ENCODE measurements at places on chromosomes 12 and 14.
A peak's percentile ranks its signal among the peaks of the same experiment; 100 is the strongest.

DNA sequence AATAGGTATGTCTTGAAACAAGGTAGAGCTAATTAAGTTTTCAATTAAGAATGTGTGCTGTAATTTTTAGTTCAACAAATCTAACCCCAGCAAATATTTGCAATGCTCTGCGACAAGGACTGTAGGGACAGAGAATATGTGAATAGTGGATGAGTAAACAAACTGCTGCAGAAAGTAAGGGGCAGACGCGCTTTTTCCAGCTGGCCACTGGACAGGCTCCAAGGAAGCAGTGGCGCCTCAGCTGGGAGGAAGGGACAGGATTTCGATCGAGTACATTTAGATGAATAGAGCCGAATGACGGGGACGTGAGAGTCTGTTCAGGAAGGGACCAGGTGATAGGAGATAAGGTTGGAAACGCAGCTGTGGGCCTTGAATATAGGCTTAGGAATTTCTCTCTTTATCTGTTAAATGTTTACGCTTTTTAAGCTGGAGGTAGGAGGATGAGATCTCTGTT is 69.3 kb downstream of the ELK3 start:
- no peak for DNase-seq

DNA sequence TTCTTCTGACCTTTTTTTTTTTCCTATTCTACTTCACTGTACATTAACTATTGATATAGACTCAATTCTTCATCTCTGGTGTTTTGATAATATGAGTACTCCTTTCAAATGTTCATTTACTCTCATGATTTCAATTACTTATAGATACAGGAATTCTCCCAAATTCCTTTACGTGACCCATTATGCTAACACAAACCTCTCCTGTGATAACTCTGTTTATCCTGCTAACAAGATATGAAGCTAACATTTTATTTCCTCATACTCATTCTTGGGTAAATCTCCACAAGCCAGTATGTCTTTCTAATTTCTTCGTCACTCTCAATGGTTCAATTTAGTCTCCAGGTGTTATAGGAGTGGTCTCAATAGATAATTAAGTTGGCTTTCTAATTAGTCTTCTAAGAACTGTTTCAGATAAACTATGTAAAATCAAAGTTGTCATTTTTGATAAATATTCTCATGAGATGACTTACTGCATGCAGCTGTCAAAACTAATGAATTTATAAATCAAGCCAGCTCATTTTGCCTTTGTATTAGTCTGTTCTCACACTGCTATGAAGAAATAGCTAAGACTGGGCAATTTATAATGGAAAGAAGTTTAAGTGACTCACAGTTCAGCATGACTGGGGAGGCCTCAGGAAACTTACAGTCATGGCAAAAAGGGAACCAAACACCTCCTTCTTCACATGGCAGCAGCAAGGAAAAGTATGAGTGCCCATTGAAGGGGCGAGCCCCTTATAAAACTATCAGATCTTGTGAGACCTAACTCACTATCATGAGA is 130.6 kb upstream of the MYF6 start:
- DNase-seq, result no peak

DNA sequence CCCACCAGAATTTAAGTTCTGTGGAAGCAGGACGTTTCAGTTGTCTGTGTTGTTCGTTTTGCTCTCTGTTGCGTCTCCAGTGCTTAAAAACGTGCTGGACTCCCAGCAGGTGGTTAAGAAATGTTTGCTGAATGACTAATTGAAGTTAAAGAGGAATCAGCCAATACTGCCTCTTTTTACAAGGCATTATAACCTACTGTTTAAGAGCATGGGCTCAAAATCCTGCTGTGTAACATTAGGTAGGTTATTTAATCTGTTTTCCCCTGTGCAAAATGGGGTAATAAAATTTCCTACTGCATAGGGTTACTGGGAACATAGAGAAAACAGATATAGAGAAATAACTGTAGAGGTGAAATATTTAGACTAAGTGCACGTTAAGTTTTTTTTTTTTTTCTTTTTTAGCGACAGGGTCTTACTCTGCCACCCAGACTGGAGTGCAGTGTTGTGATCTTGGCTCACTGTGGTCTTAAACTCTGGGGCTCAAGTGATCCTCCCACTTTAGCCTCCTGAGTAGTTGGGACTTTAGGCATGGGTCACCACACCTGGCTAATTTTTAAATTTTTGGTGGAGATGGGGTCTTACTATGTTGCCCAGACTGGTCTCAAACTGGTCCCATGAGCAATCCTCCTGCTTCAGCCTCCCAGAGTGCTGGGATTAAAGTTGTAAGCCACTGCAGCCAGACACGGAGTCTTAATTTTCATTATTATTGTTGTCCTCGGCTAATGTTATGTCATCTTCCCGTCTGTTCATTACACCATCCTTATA is 139.4 kb upstream of the PRICKLE1 start:
- DNase-seq, result no peak

DNA sequence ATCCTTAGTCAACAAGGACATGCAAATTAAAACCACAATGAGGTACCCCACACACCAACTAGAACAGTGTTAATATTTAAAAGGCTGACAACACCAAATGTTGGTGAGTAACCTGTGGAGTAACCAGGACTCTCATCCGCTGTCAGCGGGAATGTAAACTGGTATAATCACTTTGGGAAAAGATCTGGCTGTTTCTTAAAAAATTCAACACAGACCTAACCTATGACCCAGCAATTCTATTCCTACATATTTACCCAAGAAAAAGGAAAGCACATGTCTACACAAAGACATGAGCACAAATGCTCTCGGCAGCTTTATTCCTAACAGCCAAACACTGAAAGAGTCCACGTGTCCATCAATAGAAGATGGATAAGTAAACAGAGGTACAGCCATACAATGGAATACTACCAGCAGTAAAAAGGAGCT is 26.6 kb downstream of the NRDE2 start:
- DNase-seq, result peak; percentile 25

- no peak for DNase-seq
These were observed 1.8 kb upstream of the AKT1 start for GRCh38 chr14:104797115-104798044.

- DNase-seq, result peak; percentile 93
These were observed 609.0 kb upstream of the STXBP6 start for GRCh38 chr14:25658988-25659387.

DNA sequence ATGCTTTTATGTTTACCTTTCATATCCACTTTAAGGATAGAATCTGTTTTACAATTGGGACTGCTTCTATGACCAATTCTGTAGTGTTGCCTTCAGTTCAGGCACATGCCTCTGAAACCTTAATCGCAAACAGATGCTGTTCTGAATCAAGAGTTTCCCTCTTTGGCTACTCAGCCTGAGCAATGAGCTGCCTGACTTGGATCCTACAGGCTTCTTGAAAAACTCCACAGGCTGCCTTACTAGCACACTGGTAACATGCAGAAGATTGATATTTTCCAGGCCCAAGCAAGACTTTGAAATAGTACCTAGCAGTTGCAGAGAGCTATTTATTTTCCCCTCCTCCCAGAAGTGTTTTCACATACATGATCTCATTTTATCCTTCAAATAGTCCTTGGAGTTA is 34.8 kb upstream of the PMCH start:
- DNase-seq, result no peak

DNA sequence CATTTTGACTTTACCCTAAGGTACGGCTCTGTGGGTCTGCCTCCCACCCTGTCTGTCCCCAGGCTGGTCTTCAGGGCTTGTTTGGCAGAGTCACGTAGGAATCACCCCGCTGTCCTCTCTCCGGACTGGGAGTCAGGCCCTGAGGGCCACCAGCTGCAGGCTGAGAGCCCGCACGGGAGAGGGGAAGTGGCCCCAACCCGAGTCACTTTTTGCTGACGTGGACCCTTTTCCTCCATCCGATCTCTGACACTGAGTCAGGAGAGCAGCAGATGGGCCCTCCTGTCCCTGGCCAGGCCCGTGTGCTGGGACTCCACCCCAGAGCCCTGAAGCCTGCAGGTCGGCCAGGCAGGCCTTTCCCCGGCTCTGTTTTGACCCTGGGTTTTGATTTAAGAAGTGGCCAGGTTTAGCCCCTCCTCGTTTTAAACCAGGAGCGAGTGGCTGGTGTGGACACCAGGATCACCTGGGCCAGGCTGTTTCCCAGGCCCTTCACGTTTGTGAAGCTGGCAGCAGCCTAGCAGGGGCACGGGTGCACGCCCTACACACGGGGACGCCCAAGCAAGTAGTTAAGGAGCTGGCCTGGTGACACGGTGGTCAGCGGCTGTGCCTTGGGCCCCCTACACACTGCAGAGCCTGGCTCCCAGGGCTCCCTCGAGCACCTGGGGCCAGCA is 12.5 kb upstream of the TEX22 start:
- DNase-seq, result no peak

DNA sequence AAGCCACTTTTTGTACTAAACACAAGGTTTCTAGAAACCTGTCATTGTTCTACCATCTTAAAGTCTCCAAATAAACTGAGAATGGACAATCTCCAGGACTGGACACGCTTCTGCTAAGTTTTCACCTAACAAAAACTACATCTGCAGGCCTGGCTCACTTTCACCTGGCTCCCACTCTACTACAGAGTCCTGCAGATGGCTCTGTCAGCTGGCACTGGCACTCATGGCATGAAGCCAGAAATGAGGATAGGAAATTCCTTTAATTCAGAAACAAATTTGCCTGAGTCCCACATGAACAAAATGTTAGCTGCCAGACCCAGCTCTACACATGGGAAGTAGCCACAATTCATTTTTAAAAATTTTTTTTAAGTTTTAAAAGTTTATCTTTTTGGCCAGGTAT is 42.1 kb downstream of the STXBP6 start:
- DNase-seq, result peak; percentile 60

DNA sequence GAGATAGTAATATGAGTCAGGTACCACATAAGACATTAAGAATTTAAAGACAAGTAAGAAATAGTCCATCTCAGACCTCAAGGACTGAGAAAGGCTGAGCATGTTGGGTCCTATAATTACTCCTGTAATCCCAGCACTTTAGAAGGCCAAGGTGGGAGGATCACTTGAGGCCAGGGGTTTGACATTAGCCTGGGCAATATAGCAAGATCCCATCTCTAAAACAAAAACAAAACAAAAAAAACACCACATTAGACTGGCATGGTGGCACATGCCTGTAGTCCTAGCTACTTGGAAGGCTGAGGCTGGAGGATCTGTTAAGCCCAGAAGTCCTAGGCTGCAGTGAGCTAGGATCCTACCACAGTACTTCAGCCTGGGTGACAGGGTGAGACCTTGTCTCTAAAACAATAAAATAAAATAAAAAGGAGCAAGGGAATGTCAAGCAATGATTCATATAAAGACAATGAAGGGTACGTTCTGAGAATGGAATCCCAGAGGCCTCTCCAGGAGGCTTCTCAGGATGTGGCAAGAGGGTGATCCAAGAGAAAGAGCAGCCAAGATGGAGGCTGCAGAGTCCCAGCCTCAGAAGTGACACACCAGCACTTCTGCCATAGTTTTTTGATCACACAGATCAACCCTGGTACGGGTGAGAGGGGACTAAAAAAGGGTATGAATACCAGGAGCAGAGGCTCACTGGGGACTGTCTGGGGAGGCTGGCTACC is 206.4 kb downstream of the CRADD start:
- DNase-seq, result no peak

DNA sequence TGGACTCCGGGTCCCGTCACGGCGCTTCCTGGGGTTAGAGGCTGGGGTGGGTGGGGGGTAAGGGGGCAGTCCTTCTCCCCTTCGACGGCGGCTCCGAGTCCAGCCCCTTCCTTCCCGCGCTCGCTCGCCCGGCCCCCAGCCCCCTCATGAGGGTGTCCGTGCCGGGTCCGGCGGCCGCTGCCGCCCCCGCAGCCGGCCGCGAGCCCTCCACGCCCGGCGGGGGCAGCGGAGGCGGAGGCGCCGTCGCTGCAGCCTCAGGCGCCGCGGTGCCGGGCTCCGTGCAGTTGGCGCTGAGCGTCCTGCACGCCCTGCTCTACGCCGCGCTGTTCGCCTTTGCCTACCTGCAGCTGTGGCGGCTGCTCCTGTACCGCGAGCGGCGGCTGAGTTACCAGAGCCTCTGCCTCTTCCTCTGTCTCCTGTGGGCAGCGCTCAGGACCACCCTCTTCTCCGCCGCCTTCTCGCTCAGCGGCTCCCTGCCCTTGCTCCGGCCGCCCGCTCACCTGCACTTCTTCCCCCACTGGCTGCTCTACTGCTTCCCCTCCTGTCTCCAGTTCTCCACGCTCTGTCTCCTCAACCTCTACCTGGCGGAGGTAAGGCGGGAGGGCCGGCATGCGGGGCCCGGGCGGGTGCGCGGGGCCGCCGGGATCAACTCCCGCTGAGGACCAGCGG is 500 bp downstream of the GPR137C start:
- DNase-seq, result peak; percentile 46

All from NCI-H345 (cell line).